ENCODE measurements at places on chromosomes 12 and 14.

- ATAC-seq: peak; percentile 93
Measured at GRCh38 chr12:13187399-13187798, 9.1 kb upstream of the EMP1 start.

GRCh38 chr12:20805921-20806320 lies 4.6 kb upstream of the SLCO1B3 start:
- no peak for ATAC-seq

GRCh38 chr12:117494833-117495655 lies 133.6 kb upstream of the NOS1 start:
- ATAC-seq: no peak

DNA sequence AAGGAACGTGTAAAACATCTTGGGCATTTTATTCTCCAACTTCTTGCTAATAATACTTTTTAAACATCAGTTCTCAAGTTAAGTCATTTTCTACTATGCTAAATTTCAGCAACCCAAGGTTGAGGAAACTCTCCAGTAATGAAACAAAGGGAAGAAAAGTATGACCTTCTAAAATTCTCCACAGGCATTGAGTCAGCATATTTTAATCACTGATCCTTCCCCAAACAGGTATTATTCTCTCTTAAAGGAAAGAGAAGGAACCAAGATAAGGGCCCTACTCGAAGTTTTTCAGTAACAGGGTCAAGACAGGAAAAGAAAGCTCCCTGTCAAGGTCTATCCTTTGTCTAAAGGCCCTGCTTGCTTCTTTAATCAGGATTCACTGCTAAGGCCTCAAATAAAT lies 3.0 kb downstream of the KICS2 start:
- no peak for ATAC-seq

DNA sequence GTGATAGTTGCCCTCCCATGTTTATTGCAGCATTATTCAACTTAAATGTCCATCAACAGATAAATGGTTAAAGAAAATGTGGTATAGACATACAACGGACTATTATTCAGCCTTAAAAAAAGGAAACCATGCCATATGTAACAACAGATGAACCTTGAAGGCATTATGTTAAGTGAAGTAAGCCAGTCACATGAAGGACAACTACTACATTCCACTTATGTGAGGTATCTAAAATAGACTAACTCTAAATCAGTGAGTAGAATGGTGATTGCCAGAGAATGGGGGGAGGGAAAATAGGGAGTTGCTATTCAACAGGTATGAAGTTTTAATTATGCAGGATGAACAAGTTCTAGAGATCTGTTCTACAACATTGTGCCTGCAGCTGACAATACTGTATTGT lies 10.1 kb downstream of the PCNX4 start:
- peak; percentile 49 for ATAC-seq

DNA sequence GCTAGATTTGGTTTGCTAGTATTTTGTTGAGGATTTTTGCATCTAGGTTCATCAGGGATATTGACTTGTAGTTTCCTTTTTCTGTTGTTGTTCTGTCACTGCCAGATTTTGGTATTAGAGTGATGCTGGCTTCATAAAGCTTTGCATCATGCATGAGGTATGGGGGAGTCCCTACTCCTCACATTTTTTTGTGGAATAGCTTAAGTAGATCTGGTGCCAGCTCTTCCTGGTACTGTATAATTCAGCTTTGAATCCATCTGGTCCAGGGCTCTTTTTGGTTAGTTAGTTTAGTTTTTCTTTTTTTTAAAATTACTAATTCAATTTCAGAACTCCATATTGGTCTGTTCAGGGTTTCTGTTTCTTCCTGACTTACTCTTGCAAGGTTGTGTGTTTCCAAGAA lies 59.4 kb downstream of the LRRIQ1 start:
- no peak for ATAC-seq

GRCh38 chr14:100067971-100068959 lies 3.0 kb downstream of the EVL start:
- no peak for ATAC-seq

- ATAC-seq: no peak
Measured at GRCh38 chr14:89936654-89937185, 17.8 kb downstream of the EFCAB11 start.

DNA sequence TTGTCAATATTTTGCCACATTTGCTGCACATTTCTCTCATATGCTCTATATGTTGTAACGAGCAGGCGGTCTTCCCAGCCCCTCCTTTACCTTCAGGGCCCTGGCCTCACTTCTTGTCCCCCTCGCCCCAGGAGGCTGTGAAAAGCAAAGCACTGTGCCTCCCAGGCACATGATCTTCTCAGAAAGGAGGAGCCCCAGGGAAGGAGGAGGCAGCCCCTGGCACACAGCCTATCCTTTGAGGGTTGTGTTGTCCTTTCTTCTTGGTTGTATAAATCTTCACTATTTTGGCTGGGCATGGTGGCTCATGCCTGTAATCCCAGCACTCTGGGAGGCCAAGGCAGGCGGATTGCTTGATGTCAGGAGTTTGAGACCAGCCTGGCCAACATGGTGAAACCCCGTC lies 77.0 kb downstream of the PPP2R5C start:
- no peak for ATAC-seq

DNA sequence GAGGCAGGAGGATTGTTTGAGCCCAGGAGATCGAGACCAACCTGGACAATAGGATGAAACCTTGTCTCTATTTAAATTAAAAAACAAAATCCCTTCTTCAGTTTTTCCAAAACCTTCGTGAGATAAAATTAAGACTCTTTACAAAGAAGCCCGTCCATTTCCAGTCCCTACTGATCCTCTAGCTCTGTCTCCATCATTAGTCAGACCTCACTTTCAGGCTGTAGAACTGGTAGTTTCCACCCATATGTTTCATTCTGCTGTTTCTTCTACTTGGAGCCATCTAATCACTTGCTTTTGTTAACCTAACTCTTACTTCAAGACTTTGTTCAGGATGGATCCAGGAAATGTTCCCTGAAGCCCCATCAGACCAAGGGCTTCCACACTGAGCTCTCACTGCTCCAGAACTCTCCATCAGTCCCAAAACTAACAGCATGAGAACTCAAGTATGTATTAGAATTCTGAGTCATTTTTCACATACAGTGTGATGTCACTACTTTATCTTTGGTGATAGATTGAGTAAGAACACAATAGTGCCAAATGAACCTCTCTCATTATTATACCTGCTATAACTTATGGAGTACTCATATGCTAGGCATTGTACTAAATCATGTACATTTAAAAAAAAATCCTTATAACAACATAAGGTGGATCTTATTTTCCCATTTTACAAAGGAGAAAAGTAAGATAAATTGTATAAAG lies 90.8 kb downstream of the PRICKLE1 start:
- no peak for ATAC-seq

DNA sequence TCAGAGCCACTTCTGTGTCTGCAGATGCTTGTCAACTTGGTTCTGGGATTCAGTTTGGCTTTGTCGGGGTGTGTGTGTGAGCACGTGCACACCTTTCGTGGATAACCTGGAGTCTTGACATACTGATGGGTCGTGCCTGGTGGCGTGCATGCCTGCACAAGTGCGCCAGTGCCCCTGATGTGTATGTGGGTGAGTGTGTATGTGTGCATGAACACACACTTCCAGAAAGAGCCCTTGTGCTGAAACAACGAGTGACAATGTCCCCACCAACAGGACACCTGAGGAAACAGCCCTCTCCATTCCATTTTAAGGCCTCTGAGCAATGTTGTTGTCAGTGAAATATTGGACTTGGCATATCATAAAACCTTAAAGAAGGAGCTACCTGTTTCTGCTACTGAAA lies 53.9 kb downstream of the SMUG1 start:
- peak; percentile 42 for ATAC-seq

GRCh38 chr14:65169351-65169750 lies 67.0 kb upstream of the MAX start:
- ATAC-seq: no peak

GRCh38 chr12:2360630-2361170 lies 307.9 kb downstream of the CACNA1C start:
- ATAC-seq: peak; percentile 46

DNA sequence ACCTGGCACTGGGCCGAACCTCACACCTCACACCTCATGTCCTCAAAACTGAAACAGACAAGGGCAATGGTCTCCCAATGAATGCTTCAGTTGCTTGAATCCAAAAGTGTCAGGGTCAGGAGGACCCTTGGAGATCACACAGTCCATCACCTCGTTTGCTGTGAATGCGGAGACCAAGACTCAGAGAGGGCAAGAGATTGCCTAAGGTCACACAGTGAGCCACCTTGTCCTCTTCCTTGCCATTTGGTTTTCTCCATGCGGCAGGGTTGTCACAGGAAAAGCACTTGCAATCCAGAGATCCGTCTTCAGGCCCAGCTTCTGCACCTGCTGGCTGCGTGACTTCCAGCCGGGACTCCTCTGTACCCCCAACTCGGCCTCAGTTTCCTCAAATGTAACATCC lies 28.0 kb downstream of the MVK start:
- ATAC-seq: no peak

DNA sequence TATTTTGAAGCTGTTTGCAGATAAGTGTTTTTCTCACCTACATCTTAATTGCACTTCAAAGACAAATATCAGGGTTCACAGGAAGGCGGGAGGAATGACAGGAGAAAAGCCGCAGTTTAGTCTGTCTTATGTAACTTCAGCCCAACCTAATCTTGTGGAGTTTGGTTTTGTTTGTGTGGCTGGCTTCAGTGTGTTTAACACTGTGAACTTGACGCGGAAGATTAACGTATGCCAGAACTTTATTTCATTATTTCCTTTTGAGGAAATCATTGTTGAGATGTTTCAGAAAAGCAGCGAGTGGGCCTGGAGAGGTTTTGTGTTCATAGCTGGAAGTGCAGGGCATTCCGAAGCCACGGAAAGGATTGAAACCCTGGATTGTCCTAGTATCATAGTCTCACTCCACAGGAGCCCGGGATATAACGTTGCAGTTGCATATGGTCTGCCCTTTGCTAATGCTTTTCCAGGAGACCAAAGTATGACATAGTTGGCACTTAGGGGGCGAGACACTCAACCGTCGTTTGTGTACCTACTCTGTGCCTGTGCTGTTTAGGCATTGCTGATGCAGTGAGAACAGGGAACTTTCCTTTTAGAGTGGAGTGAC lies 2.0 kb downstream of the PELI2 start:
- peak; percentile 70 for ATAC-seq

- ATAC-seq: peak; percentile 97
Measured at GRCh38 chr12:116916714-116917114, 6.0 kb downstream of the FBXW8 start.

DNA sequence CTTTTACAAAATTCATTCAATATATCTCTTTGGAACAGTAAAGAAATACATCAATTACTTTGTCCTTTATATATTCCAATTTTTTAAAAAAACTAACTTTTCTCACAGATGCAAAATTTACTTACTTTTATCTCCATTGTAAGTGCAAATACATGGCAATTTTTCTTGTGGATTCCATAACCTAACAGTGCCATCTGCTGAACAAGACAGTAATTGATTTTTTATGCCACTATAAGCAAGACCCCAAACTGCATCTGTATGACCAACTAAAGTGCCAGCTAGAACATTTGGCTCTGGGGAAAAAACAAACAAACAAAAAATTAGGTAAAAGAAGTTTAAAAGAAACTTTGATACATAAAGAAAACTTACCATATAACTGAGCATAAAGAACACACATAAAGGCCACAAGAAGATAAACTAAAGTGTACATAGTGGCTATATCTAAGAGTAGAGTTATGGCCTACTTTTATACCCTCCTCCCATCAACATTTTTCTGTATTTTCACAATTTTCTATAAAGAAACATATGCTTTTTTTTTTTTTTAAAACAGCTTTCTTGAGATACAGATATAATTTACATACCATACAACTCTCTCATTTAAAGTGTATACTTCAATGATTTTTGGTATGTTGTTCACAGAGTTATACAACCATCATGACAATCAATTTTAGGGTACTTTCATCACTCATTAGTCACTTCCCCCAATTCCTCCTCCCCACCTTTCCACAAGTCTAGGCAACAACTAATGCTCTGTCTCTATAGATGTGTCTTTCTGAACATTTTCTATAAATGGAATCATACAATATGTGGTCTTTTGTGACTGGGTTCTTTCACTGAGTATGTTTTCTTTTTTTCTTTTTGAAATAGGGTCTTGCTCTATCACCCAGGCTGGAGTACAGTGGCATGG lies 32.6 kb downstream of the COCH start:
- ATAC-seq: peak; percentile 83

- ATAC-seq: no peak
Measured at GRCh38 chr12:115378291-115378690, 694.3 kb upstream of the TBX3 start.

GRCh38 chr12:66140731-66141130 lies 10.2 kb upstream of the LLPH start:
- no peak for ATAC-seq

DNA sequence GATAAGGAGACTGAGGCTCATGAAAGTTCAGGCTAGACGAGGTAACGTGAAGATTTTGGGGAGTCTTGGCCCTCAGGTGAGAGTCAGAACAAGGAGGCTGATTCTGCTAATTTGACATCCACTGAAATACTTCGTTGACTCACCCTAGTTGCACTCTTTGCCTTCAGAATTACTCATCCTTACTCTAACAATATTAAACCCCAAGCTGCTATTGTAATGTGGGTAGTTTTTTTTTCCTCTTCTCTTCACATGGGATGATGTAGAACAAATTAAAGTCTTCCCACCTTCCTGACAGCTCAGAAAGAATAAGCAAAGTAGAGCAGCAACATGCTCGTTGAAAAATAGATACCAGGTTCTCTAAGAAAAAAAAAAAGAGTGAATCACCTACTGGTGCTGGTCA lies 22.0 kb upstream of the SRRM4 start:
- ATAC-seq: no peak

- peak; percentile 50 for ATAC-seq
Measured at GRCh38 chr12:80041692-80042091, 57.6 kb upstream of the OTOGL start.

DNA sequence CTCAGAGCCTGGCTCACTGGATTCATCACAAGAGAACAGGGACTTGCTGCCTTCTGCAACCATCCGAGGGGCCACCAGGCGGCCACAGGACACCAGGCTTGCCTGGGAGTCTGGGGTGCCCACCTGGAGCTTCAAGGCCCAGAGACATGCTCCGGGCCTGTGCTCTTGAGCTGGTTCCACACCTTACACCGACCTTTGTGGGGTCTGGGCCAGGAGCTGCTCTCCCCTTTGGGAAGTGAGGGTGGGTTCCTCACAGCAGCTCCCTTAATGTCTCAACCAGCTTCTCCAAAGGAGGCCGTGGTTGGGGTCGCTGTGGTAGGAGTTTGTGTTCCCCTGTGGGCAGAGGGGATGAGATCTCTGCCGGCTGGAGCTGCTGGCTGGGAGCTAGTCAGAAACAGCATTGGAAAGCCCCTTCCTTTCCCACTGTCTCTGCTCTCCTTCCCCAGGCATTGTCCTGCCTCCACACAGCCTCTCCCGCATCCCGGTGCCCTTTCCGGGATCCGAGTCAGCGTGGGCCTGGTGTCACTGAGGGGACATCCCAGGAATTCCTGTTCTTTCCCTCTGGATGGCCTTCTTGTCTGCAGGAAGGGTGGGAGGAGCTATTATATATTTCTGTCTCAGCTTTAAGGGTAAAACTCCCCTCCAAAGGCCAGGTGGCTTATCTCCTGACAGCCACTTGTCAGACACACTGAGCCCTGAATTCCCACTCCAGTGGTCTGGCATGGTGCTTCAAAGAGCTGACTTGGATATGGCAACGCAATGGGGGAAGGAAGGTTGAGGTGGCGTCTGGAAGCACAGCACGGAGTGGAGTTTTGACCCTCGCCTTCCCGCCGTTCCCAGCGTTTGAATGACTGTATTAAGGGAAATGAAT lies 5.1 kb upstream of the PAPLN start:
- peak; percentile 27 for ATAC-seq

GRCh38 chr12:72448805-72449204 lies 176.6 kb downstream of the TRHDE start:
- no peak for ATAC-seq

- no peak for ATAC-seq
Measured at GRCh38 chr14:75562089-75562488, 16.3 kb upstream of the FLVCR2 start.

- no peak for ATAC-seq
Measured at GRCh38 chr12:113270709-113271009, 49.4 kb downstream of the TPCN1 start.

Measured in SK-N-SH treated with all-trans-retinoic acid at 6 μM for 48 hours (cell line).